ENCODE measurements at places on chromosomes 5 and 9.

- DNase-seq = no peak
These were observed 8.3 kb upstream of the ZBTB34 start for GRCh38 chr9:126852086-126852688.

- peak; percentile 83 for DNase-seq
These were observed 100.6 kb downstream of the LIFR start for GRCh38 chr5:38455796-38456330.

GRCh38 chr5:132429463-132430440 lies 60.2 kb downstream of the SLC22A5 start:
- no peak for DNase-seq

DNA sequence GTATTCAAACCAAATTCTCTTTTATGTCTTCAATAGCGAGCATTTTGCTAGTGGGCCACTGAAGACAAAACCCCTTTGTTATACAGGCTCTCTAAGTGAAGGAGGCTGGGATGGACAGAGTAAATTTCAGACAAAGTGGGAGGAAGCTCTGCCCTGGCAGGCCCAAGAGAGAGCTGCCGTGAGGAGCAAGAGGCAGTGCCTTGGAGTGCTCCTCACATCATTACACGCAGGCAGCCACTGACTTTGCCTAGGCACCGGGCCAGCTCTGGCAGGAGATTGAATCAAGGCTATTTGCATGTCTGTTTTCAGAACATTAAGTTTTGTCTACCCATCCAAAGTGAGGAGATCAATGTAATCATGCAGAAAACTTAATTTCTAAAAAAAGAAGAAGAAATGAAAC lies 167.7 kb downstream of the CCDC192 start:
- DNase-seq = no peak

DNA sequence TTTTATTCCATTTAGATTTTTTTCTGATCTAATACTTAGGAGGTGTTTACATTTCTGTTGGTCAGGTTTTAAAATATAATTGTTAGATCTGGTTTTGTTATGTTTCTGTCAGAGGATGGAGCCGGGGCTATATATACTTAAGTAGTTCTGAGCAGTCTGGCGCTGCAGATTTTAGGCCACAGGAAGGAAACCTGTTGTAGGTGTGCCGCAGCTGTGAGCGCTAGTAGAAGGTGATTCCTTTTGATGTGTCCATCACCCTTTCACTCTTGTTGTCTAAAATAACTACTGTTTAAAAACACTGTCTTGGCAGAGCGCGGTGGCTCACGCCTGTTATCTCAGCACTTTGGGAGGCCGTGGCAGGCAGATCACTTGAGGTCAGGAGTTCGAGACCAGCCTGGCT lies 17.0 kb downstream of the ZBTB34 start:
- DNase-seq = no peak

GRCh38 chr5:172741206-172741582 lies 29.8 kb downstream of the DUSP1 start:
- no peak for DNase-seq
